Activated naive CD8-positive, alpha-beta T cell treated with anti-CD3 and anti-CD28 coated beads, Interleukin-2, amount 50 U/mL, for 24 hours (primary cell): ENCODE measurements at places on chromosomes 16 and 17.

- no peak overlapping the region for H3K4me3 ChIP-seq
- peaks cover 2% of the 10 kb centered on the region for H3K4me1 ChIP-seq
Measured at GRCh38 chr17:14396547-14396946, 95.7 kb downstream of the HS3ST3B1 start.

- no peak for DNase-seq
- H3K27me3 ChIP-seq: peaks cover 13% of the 10 kb centered on the region
- H3K4me3 ChIP-seq: no peak overlapping the region
- H3K27ac ChIP-seq: no peak overlapping the region
- H3K36me3 ChIP-seq: peaks cover 1% of the 10 kb centered on the region
Measured at GRCh38 chr17:56548661-56549060, 44.8 kb upstream of the NOG start.

- H3K27me3 ChIP-seq: no peaks in the 10 kb centered on the region
- peaks cover 51% of the 10 kb centered on the region for H3K4me1 ChIP-seq
Measured at GRCh38 chr17:60601447-60602384, 1.7 kb downstream of the PPM1D start.

DNA sequence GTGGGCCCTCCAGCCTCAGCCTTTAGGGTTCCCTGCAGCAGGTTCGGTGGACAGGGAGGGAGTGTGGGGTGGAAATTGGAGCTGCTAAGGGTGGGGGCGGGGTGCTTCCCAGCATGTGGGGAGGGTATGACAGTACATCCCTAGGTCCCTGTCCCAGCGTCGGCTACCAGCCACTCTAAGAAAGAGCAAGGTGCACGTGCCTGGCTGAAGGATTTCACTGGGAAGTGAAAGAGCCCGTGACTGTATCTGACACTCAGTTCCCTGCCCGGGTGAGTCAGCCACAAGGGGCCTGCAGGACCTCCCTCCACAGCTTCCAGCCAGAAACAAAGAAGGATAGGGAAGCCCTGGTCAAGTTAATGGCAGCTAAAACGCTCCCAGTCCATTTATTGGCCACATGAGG lies 4.1 kb downstream of the SNRNP25 start:
- H3K36me3 ChIP-seq: peaks cover 13% of the 10 kb centered on the region
- no peak overlapping the region for H3K4me3 ChIP-seq
- H3K27me3 ChIP-seq: no peaks in the 10 kb centered on the region
- DNase-seq: no peak

- peaks cover 8% of the 10 kb centered on the region for H3K4me1 ChIP-seq
- no peak overlapping the region for H3K27ac ChIP-seq
- H3K36me3 ChIP-seq: no peaks in the 10 kb centered on the region
- peak; percentile 0 for DNase-seq
Measured at GRCh38 chr16:85419503-85420408, 193.4 kb upstream of the GSE1 start.

DNA sequence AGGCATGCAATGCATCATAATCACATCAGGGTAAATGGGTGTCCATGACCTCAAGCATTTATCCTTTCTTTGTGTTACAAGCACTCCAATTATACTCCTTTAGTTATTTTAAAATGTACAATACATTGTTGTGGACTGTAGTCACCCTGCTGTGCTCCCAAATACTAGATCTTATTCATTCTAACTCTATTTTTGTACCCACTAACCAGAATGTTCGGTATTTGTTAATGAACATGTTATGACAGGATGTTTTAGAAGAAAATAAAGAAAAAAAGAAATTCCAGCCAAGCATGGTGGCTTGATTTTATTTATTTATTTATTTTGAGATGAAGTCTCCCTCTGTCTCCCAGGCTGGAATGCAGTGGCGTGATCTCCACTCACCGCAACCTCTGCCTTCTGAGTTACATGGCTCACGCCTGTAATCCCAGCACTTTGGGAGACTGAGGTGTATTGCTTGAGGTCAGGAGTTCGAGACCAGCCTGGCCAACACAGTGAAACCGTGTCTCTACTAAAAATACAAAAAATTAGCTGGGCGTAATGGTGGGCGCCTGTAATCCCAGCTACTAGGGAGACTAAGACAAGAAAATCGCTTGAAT lies 1.8 kb upstream of the NDE1 start:
- peaks cover 11% of the 10 kb centered on the region for H3K36me3 ChIP-seq
- DNase-seq: no peak
- H3K4me3 ChIP-seq: no peak overlapping the region
- peaks cover 56% of the 10 kb centered on the region for H3K4me1 ChIP-seq
- peaks cover 2% of the 10 kb centered on the region for H3K27me3 ChIP-seq

GRCh38 chr16:54136276-54136625 lies 150.3 kb downstream of the IRX3 start:
- H3K27ac ChIP-seq: no peak overlapping the region
- no peak overlapping the region for H3K4me3 ChIP-seq
- no peak for DNase-seq

DNA sequence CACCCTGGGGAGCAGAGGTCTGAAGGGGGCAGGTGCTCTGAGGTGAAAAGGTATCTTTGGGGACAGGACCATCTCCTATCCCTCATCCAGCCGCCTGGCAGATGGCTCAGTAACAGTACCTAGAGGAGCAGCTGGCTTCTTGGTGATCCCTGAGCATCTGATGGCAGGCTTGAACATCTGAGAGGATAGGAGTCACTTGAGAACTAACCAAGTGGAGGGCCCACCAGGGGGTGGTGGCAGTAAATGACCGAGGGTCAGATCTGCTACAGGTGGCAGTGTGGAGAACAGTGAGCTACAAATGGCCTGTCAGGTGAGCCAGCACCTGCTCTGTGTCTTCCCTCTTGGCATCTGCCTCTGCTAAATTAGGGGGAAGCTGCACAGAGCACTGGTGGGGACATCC lies 13.8 kb downstream of the HROB start:
- H3K4me1 ChIP-seq: peaks cover 3% of the 10 kb centered on the region
- no peak for DNase-seq
- peaks cover 30% of the 10 kb centered on the region for H3K36me3 ChIP-seq
- no peak overlapping the region for H3K4me3 ChIP-seq
- no peak overlapping the region for H3K27ac ChIP-seq

GRCh38 chr16:8863594-8864424 lies 5.0 kb downstream of the CARHSP1 start:
- H3K27ac ChIP-seq: no peak overlapping the region
- DNase-seq: no peak
- H3K36me3 ChIP-seq: peaks cover 5% of the 10 kb centered on the region
- peaks cover 38% of the 10 kb centered on the region for H3K4me1 ChIP-seq
- H3K4me3 ChIP-seq: no peak overlapping the region

- no peak overlapping the region for H3K27ac ChIP-seq
- peaks cover 3% of the 10 kb centered on the region for H3K36me3 ChIP-seq
- no peaks in the 10 kb centered on the region for H3K27me3 ChIP-seq
- H3K4me1 ChIP-seq: no peaks in the 10 kb centered on the region
- DNase-seq: no peak
Measured at GRCh38 chr16:78421181-78421708, 321.8 kb downstream of the WWOX start.

DNA sequence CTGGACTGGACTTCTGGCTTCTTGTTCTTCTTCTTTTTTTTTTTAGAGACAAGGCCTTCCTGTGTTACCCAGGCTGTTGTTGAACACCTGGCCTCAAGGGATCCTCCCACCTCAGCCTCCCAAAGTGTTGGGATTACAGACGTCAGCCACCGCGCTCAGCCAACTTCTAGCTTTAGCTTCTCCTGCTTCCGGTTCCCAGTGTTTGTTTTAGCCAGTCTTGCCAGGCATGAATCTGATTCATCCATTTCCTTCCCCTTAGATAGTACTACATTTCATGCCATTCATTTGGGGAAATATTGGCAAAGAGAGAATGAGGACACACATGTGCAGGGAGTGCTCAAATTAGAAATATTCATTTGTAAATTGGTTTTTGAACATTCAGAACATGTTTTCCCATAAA lies 12.1 kb upstream of the NDUFAB1 start:
- H3K27me3 ChIP-seq: no peaks in the 10 kb centered on the region
- peaks cover 13% of the 10 kb centered on the region for H3K36me3 ChIP-seq
- no peak for DNase-seq

GRCh38 chr16:4241928-4242283 lies at the start of gene SRL:
Gene SRL (minus strand): TSS chr16:4242080. CDS start chr16:4242067, 13 bp downstream.
- no peaks in the 10 kb centered on the region for H3K27me3 ChIP-seq
- H3K4me3 ChIP-seq: no peak within 1 kb of the TSS
- H3K27ac ChIP-seq: no peak within 1 kb of the TSS
- H3K36me3 ChIP-seq: no peaks in the 10 kb centered on the region

- H3K4me1 ChIP-seq: no peaks in the 10 kb centered on the region
- no peak for DNase-seq
- no peaks in the 10 kb centered on the region for H3K36me3 ChIP-seq
- H3K4me3 ChIP-seq: no peak overlapping the region
- H3K27ac ChIP-seq: no peak overlapping the region
Measured at GRCh38 chr17:71316176-71316897, 804.5 kb upstream of the SOX9 start.

DNA sequence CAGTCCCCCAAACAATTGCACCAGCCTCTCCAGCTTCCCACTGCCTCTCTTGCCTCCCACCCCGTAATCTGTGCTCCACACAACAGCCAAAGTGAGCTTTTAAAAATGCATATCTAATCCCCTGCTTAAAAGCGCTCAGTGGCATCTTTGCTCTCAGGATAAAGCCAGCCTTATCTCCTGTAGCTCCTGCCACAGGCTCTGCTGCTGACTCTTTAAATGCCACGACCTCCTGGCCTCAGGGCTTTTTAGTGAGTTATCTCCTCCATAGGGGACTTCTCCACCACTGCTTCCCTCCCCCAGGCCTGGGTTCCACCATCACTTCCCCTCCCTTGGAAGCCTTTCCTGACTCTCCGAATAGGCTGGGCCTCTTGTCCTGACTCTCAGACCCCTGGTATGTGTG lies 98.6 kb downstream of the GNAO1 start:
- no peaks in the 10 kb centered on the region for H3K36me3 ChIP-seq
- no peak overlapping the region for H3K27ac ChIP-seq
- peaks cover 4% of the 10 kb centered on the region for H3K4me1 ChIP-seq
- no peak overlapping the region for H3K4me3 ChIP-seq

- H3K27me3 ChIP-seq: no peaks in the 10 kb centered on the region
- DNase-seq: no peak
- H3K4me1 ChIP-seq: peaks cover 24% of the 10 kb centered on the region
- H3K36me3 ChIP-seq: peaks cover 3% of the 10 kb centered on the region
- H3K4me3 ChIP-seq: peak overlapping the region; percentile 92
Measured at GRCh38 chr16:50025537-50025931, 509 bp downstream of the CNEP1R1 start.

- no peak for DNase-seq
- H3K27me3 ChIP-seq: peaks cover 2% of the 10 kb centered on the region
- no peaks in the 10 kb centered on the region for H3K36me3 ChIP-seq
- no peak overlapping the region for H3K4me3 ChIP-seq
- no peak overlapping the region for H3K27ac ChIP-seq
Measured at GRCh38 chr16:51237861-51238378, 86.8 kb upstream of the SALL1 start.

GRCh38 chr17:81859906-81860755 lies at the start of gene P4HB:
Gene P4HB (minus strand): TSS chr17:81860535. CDS start chr17:81860471, 64 bp downstream.
- H3K27me3 ChIP-seq: peaks cover 3% of the 10 kb centered on the region
- peaks cover 62% of the 10 kb centered on the region for H3K36me3 ChIP-seq
- peak within 1 kb of the TSS; percentile 99 for H3K27ac ChIP-seq

DNA sequence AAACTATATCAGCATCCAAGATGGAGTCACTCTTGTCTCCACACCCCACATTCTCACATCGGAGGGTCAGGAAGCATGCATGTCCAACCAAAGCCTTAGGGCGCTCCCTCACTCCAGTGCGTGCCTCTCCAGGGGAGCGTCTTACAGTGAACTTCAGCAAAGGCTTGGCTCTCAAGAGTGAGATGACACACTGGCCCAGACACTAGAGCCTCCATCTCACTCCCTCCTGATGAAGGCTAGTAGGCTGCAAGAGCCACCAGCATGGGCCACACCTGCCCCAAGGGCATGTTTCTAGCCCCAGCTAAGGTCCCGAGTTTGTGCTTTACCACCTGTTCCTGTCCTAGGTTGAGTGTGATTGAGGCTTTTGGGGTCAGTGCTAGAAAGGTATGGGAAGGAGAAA lies 40.5 kb downstream of the BEAN1 start:
- H3K4me1 ChIP-seq: no peaks in the 10 kb centered on the region
- H3K36me3 ChIP-seq: no peaks in the 10 kb centered on the region
- H3K27ac ChIP-seq: no peak overlapping the region
- H3K4me3 ChIP-seq: no peak overlapping the region

DNA sequence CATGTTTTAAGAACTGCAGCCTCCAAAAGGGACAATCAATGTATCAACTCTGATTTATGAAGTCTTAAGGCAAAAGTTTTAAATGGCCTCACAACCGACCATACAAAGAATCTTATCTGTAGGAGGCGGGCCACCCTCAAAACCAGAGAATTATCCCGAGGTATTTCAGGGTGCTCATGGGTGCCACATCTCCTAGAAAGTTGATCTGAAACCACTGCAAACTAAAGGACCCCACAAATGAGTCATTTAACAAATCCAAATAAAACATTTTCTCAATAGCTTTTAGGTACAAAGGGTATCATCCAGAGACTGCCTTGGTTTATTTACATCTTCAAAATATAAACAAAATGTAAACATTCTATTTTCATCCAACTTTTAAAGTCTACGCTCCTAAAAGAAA lies 6.8 kb downstream of the ERN1 start:
- no peak overlapping the region for H3K4me3 ChIP-seq
- peaks cover 22% of the 10 kb centered on the region for H3K36me3 ChIP-seq
- peaks cover 71% of the 10 kb centered on the region for H3K4me1 ChIP-seq
- DNase-seq: no peak
- no peak overlapping the region for H3K27ac ChIP-seq
- no peaks in the 10 kb centered on the region for H3K27me3 ChIP-seq

- H3K36me3 ChIP-seq: no peaks in the 10 kb centered on the region
- H3K27me3 ChIP-seq: peaks cover 5% of the 10 kb centered on the region
- H3K4me3 ChIP-seq: no peak overlapping the region
- H3K27ac ChIP-seq: no peak overlapping the region
- DNase-seq: peak; percentile 65
Measured at GRCh38 chr17:73255671-73256181, 6.0 kb downstream of the CPSF4L start.

- no peak overlapping the region for H3K27ac ChIP-seq
- H3K4me1 ChIP-seq: peaks cover 3% of the 10 kb centered on the region
- peaks cover 5% of the 10 kb centered on the region for H3K36me3 ChIP-seq
- no peak for DNase-seq
- no peaks in the 10 kb centered on the region for H3K27me3 ChIP-seq
- H3K4me3 ChIP-seq: no peak overlapping the region
Measured at GRCh38 chr17:47077576-47077975, 98.5 kb upstream of the RPRML start.

DNA sequence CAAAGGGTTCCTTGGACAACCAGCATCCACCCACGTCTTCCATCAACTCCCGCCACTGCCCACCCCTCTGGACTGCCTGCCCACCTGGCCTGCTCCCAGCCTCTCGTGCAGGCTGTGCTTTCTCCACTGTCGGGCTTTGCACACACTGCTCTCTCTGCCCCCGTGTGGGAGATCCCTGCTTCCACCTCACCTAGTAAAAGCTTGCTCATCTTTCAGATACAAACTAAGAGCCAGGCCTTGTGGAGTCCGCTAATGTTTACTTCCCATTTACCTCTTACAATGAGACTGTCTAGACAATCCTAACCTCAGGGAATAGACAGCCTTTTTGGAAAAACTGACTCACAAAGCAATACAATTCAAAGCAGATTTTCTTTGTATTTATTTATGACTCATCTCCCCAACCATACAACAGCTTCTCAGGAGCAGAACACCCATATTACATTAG lies 67.6 kb downstream of the USP31 start:
- no peak overlapping the region for H3K4me3 ChIP-seq
- DNase-seq: no peak
- peaks cover 31% of the 10 kb centered on the region for H3K36me3 ChIP-seq
- no peak overlapping the region for H3K27ac ChIP-seq

- no peaks in the 10 kb centered on the region for H3K36me3 ChIP-seq
- no peaks in the 10 kb centered on the region for H3K4me1 ChIP-seq
- H3K27me3 ChIP-seq: peaks cover 6% of the 10 kb centered on the region
- no peak overlapping the region for H3K27ac ChIP-seq
- H3K4me3 ChIP-seq: no peak overlapping the region
Measured at GRCh38 chr16:77332792-77333191, 102.0 kb downstream of the ADAMTS18 start.
